ENCODE measurements at places on chromosomes 5 and 9.

- DNase-seq: no peak
Measured at GRCh38 chr9:13083366-13083765, 196.1 kb downstream of the MPDZ start.

- DNase-seq: no peak
Measured at GRCh38 chr9:98916660-98917059, 27.0 kb upstream of the COL15A1 start.

GRCh38 chr5:155094455-155094854, 80.9 kb downstream of the KIF4B start:
- no peak for DNase-seq

DNA sequence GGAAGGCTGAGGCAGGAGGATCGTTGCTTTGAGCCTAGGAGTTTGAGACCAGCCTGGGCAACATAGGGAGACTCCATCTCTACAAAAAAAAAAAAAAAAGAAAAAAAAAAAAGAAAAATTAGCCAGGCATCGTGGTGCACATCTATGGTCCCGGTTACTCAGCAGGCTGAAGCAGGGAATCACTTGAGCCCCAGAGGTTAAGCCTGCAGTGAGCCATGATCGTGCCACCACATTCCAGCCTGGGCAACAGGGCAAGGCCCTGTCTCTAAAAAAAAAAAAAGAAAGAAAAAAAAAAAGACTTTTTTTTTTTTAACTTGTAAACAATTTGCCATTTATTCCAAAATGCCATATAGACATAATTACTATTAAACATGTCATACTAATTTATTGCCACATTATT, 64.5 kb downstream of the SERINC5 start:
- no peak for DNase-seq

- DNase-seq: no peak
Measured at GRCh38 chr5:155919126-155919525, 407.8 kb upstream of the SGCD start.

- peak; percentile 85 for DNase-seq
Measured at GRCh38 chr5:68534131-68534940, 318.8 kb downstream of the PIK3R1 start.

DNA sequence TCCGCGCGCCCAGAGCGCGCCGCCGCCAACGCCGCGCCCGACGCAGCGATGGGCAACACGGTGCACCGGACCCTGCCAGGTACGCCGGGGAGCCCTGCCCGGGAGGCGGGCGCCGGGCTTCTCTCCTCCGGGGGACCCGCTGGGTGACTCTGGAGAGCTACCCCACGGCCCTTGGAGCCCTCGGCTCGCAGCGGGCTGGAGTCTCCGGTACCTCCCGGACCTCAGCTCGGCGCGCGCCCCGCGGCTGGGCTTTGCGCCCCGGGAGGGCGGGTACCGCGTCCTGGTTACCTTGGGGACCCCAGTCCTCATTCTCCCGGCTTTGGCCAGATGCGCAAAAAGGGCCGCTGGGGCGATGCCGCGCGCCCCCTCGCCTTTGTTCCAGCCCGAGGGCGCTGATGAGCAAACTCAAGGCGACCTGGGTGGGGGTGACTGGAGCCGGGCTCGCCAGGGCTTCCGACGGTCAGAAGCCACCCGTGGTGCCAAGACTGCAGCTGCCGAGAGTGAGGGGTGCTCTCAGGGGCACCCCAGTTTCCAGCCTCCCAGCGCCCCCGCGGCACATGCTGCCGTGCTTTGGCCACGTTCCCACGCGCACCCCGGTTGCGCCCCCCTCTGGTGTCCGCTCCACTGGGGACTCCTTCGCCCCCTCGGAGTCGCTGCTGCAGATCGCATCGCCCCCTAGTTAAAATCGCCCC, 442 bp downstream of the NEURL1B start:
- DNase-seq: peak; percentile 53

DNA sequence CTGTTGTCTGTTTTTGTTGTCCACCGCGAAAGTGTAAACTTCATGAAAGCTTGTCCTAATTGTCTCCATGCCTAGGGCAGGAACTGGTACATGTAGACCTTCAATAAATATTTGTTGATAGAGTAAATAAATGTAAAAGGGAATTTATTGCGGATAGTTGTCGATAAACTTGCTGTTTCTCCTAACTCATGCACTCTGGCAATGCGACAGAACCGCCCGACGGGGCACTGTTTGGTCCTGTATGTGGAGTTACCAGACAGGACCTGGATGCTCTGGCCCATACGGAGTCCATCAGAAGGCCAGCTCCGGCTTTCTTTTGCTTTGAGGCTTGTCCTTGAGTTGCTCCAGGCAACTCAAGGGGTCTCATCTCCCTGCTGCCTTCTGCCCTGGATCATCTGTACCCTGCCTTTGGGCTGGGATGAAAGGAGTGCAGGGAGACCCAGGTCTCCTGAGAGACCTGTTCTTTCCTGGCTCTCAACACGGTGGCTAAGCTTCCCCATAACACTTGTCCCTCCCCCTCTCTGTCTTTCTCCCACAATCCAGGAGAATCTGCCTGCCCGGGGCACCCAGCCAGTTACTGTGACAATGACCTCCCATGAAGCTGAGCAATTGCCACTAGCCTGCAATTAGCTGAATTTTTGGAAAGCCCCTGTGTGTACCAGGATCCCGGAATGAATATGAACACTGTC, 149.5 kb upstream of the PTCH1 start:
- no peak for DNase-seq

- no peak for DNase-seq
Measured at GRCh38 chr9:97243606-97244005, 63.9 kb upstream of the CCDC180 start.

- DNase-seq: no peak
Measured at GRCh38 chr9:99513441-99514112, 291.5 kb downstream of the SEC61B start.

Data from NCI-H345 (cell line).